ENCODE measurements at places on chromosomes 3 and 15.

- peak; percentile 64 for DNase-seq
Measured at GRCh38 chr15:71043373-71043772, 71.9 kb upstream of the THSD4 start.

- DNase-seq, result no peak
Measured at GRCh38 chr15:92629975-92630626, 25.5 kb downstream of the FAM174B start.

GRCh38 chr3:87810452-87811016, 248.3 kb downstream of the CGGBP1 start:
- DNase-seq, result no peak

DNA sequence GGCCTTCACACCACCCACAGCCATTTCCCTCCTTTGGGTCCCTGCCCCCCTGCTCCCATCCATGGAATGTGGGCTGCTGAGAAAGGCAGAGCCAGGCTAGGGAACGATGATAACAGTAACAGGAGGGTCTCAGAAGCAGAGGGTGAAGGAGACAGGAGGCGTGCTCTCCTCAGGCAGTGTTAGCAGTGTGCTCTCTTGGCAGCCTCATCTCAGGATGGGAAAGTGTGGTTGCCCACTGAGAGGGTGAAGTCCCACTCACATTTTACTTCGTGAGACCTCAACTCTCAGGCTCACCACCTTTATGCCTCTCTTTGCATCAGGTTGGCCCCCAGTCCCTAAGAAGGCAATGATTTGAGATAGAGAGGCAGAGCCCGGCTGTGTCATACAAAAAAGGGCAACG, 24.5 kb downstream of the TIGIT start:
- no peak for DNase-seq

- peak; percentile 55 for DNase-seq
Measured at GRCh38 chr3:47163169-47164006, 525 bp downstream of the SETD2 start.

DNA sequence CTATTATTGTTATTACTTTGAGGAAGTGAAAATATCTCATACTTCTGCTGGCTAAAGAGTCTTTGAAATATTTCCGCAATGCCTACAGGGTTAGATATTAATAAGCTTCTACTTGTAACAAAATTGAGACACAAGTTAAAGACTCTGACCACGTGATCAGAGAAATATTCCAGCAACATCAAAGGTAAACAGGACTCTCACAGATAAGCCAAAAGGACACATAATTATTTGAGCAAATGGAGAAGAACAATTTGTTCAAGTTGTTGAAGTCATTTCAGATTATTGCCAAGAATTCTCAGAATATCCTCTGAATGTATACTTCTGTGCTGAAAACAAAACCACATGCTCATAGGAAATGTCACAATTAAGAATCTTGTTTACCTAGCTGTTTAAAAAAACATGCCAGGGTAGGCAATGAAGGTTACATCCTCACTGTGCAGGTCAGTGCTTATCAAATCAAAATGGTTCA, 225.8 kb upstream of the ALCAM start:
- DNase-seq, result peak; percentile 47

- no peak for DNase-seq
Measured at GRCh38 chr3:62318365-62318751, 55.0 kb downstream of the FEZF2 start.

DNA sequence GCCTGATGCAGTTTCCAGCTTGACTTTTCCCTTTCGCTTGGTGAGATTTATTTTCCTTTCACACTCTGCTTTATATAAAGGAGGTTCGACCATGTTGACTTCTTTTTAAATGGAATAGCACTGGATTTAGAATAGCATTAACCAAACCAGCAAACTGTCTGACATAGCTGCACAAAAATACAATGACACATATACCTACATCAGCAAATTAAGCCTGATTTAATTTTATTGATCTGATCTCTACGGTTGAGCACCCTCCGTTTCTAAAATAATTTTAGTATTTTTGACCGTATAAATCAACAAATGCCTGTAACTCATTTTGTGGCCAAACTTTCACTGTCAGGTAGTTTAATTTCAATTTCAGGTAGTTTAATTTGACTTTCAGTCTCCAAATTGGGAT, 5.8 kb upstream of the EIF5A2 start:
- no peak for DNase-seq

DNA sequence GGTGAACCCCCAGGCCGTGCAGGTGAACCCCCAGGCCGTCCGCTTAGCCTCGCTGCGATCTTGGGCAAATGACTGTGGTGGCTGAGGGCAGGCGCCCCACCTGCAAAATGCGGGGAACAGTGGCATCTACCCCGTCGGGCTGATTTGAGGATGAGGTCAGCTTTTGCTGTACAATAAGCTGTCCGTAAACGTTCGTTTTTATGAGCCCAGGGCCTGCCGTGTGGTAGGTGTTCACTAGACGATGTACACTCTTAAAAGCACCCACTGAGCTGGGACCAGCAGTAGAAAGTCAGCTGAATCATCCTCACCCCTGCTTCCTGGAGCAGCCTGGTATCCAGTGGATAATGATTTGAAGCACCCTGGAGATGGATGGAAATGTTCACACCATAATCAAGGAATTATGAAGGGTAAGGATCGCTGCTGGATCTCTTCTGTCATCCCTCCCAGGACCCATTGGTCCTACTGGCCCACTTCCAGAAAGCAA, 943 bp upstream of the PCSK6 start:
- no peak for DNase-seq

DNA sequence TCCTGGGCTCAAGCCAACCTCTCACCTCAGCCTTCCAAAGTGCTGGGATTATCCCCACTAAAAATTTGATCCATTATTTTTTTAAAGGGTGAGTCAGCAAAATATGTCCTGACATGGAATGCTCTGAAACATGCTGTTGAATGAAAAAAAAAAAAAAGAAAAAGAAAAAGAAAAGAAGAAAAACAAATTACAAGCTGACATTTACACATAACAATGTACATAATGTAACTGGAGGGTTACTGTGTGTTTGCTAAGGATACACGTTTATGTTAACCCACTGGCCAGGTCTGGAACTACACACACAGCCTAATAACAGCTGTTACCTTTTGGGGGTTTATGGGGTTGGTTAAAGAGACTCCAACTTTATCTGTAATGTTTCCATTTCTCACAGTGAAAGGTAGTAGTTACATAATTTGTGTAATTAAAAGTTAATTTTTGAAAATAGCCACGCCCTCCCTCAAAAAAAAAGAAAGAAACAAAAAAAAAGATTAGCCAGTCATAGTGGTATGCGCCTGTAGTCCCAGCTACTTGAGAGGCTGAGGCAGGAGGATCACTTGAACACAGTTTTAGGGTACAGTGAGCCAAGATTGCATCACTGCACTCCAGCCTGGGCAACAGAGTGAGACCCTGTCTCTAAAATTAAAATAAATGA, 3.1 kb upstream of the MESP2 start:
- no peak for DNase-seq

GRCh38 chr3:63370094-63370493, 92.0 kb downstream of the SYNPR start:
- DNase-seq, result no peak

DNA sequence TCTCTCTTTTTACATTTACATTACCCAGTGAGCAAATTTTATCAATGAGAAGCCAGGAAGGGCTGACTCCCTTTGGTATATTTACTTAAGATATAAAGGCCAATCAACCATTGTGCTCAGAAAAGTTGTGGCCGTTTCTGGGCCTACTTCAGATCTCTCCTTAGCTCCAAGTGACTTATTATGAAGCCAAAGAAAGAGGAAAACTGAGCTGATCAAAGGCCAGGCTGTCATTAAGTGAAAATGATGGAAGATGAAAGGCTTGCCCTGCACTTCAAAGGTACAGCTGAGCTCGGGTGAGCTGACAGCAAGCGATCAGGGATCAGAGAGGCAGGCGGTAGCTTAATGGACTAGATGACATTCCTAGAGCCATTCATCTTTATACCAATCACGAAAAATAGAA, 24.8 kb downstream of the VGLL4 start:
- DNase-seq, result no peak

- DNase-seq, result no peak
Measured at GRCh38 chr3:55688154-55688553, 201.0 kb upstream of the WNT5A start.

Measured in M059J (cell line).